Activated T-helper 17 cell treated with anti-CD3 and anti-CD28 coated beads, Interleukin-2, amount 50 U/mL, for 72 hours (primary cell): ENCODE measurements at places on chromosomes 5 and 9. TPM values are rescaled to one million over a fixed set of nuclear protein-coding genes. Genes with fewer than 3 reads are reported as not detected.

The CDX1 gene
- not detected for total RNA-seq

DNA sequence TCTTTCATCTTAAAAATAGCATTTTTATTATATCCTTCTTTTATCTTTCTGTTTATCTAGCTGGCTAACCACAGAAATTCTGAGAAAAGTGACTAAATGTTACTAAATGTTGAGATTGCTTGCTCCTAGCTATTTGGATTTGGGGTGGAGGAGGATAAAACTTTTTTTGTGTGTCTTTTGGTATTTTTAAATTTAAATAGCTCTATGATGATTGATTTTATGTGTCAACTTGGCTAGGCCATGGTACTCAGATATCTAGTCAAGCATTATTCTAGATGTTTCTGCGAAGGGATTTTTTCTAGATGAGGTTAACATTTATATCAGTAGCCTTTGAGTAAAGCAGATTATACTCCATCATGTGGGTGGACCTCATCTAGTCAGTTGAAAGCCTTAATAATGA lies 75.0 kb downstream of the GCNT1 start:
- no peak for ATAC-seq

DNA sequence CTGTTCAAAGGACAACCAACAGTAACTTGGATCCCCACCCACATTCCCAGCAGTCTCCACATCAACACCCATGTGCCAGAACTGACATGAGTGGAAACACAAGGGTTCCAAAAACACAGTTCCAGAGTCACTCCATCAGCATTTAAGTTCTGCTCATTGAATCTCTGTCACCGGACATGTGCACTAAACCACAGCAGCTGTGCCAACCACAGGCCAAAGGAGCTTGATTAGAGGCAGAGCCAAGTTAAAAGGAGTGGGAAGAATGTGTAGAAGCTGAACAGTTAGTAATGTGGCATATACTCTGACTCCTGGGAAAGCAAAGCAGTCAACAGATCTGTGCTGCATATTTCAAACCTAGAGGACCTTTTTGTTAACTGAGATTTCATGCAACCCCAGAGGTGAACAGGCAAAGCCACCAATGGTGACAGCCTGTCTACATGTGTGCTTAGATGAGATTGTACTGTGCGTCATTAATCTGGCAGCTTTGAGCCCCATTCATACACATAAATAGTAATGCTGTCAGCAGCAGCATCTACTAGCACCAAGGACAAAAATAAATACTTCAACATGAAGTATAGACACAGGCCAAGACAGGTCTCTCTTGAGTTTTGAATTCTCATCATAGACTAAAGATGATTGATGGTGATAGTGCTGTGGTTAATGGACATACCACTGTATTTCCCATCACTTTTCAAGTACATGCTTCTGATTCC lies 16.4 kb upstream of the FST start:
- no peak for ATAC-seq

DNA sequence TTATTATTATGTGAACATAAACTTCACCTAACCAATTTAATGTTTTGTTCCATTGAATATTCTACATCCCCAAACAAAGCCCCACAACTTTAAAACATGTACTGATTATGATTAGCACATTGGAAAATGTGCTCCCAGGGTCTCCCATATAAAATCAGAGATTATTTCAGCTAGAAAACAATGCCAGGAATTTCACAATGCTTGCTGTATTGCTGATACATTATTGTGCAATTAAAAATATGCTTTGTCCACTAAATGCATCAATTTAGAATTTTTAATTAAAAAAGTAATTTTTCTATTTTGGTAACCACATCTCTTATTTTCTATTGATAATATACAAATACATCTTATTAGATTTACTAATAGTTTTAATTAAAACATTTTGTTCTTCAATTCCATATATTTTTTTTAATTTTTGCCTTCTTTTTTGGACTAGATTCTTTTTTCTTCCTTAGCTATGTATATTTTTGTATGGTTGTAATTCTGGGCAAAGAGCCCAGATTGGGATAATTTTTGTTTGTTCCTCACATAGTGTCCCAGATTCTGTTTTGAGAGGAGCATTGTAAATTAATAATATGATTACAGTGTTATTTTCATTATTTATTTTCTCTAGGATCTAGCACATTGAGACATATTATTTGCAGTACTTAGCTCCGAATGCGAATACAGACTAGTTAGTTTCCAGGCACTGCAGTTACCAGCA lies 241.5 kb upstream of the CDH18 start:
- no peak for ATAC-seq

GRCh38 chr5:149324641-149325040 lies 20.7 kb upstream of the GRPEL2 start:
- no peak for ATAC-seq
